Tongue (tissue), 3 donors: ENCODE measurements at places on chromosomes 2 and 18.

DNA sequence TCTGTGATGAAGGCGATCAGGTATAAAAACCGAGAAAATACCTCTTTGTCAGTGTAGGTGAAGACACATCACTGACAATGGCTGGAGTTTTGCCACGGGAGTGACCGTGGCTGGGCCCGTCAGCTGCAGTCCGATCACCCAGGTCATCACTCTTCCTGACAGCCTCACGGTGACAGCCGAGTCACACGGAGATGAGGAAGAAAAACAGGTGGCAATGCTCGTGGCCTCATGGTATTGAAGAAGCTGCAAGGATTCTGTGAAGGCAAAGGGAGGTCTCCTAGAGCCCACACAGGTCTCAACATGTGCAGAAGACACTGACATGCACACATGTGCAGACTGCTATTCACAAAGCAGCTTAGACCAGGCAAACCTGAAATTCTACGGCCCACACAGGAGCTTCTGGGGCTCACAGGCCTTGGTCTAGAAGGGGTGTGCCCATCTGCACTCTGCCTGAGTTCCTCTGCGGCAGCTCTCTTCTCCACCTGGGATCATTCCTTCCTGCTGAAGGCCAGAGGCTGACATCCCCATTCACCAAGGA lies 7.4 kb downstream of the COPS9 start:
- DNase-seq = peak; percentile 63

DNA sequence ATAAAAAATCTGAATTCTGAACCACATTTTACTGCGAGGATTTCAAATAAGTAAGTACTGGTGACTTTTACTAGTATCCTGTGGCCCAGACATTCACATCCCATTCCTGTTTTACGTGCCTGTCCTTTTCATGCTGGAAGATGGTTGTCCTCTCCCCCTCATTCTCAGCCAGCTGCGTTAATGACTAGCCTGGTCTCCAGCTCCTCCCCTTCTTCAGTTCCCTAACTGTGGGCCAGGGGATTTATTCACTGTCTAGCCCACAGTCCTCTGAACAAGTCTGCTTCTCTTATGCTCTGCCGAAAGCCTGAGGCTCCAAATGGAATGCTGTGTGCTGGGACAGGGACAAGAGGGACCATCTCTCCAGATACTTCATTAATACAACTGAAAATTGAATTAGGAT lies 373.9 kb downstream of the PTPRM start:
- peak; percentile 4 for DNase-seq

- DNase-seq = peak; percentile 12
Measured at GRCh38 chr2:232300894-232301387, 77.6 kb upstream of the ALPP start.

DNA sequence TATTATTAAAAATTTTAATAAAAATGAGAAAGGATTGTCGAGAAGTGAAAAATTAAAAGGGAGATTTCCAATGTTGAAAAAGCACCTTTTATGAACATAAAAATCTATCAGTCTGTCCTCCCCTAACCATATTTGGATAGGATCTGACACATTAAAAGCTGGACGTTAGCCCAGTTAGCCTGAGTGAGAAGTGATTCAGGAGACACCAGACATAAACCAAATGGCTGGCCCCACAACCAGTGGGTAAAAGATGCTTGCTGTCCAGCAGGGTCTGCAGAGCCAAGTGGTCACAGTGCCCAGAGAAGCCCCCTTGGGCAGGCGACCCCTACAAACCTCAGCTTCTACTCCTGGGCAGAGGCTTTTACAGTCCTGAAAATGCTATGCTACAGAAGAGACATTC lies 253.8 kb upstream of the LYPD1 start:
- peak; percentile 38 for DNase-seq

GRCh38 chr2:60676706-60677330 lies 79.2 kb upstream of the PAPOLG start:
- no peak for DNase-seq

DNA sequence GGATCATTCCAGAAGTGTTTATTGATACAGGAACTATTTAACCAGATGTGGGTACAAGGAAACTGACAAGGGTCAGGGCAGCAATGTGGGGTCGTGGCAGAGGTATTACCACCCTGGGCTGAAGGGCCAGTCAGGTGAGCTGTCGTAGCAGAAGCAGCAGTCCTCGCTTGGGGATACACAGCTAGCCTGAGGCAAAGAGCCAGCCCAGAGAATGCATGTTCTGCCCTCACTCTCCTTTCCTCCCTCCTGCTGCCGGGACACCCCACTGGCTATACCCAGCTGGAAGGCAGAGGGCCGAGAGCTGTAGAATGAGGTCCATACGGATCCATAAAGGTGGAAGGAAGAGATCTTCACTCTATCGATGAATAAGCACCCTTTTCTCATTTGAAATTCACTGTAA lies 32.2 kb upstream of the GBX2 start:
- DNase-seq = no peak

- peak; percentile 5 for DNase-seq
Measured at GRCh38 chr2:51697095-51697494, 665.2 kb upstream of the NRXN1 start.

DNA sequence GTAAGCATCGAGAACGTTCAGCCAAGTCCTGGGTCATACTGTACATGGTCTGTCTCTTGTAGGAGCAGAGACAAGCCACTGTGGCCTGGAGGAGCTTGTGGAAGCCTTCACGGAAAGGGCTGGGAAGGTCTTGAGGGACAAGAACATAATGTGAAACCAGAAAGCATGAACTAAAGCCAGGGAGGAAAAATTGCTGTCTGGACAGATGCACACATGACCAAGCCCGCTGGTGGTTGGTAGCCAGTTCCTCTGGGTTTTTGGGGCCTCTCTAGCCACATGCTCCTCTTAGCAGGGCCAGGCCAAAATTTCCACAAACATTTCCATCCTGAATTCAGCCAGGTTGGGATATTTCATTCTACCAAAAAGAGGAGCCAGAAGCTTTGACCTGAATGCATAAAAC lies 196.2 kb upstream of the SIX2 start:
- no peak for DNase-seq

- no peak for DNase-seq
Measured at GRCh38 chr2:241312082-241312481, 3.4 kb downstream of the HDLBP start.

DNA sequence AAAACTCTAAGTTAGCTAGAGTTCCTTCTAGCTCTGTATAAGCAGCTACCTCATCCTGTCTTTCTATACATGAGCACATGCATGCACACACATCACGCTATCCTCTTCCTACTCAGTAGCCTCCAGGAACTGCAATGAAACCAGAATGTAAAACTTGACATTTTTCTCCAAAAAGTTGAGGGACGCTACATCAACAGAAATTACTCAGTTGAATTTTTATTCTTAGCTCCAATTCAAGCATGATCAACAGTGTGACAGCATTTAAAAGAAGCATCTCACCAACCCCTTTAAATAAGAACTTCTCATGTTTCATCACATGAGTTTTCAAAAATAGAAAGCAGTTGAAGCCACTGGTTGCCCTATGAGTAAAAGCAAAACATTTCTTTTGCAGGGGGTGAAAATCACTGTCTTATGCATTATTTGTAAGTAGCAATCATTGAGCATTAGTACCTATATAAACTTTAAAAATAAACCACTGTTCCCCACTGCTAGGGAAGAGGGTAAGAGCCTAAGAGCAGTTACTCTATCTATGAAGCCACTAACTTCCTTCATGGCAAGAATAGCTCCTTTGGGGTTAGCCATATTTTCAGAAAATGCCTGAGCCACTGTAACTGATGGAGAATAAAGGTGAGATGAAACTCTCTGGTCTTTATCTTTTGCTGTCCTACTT lies 77.9 kb upstream of the ARL5A start:
- peak; percentile 25 for DNase-seq

- no peak for DNase-seq
Measured at GRCh38 chr2:46369783-46370182, 72.6 kb downstream of the EPAS1 start.

DNA sequence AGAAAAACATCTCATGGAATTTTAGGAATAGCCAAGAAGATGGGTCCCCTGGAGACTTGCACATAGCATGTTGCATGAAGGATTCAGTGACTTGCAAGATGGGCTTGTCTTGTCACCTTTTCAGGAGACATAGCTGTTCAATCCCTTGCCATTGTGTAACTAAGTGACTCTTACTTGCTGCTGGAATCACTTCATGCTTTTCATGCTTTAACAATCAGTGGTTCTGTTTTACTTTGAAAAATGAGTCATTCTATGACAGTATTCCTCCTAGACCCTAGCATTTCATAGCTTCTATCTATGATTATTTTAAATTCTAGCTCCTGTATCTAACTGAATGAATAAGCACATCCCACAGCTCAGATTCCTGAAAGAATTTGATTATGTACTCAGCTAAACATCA lies 2.8 kb downstream of the KYNU start:
- no peak for DNase-seq

DNA sequence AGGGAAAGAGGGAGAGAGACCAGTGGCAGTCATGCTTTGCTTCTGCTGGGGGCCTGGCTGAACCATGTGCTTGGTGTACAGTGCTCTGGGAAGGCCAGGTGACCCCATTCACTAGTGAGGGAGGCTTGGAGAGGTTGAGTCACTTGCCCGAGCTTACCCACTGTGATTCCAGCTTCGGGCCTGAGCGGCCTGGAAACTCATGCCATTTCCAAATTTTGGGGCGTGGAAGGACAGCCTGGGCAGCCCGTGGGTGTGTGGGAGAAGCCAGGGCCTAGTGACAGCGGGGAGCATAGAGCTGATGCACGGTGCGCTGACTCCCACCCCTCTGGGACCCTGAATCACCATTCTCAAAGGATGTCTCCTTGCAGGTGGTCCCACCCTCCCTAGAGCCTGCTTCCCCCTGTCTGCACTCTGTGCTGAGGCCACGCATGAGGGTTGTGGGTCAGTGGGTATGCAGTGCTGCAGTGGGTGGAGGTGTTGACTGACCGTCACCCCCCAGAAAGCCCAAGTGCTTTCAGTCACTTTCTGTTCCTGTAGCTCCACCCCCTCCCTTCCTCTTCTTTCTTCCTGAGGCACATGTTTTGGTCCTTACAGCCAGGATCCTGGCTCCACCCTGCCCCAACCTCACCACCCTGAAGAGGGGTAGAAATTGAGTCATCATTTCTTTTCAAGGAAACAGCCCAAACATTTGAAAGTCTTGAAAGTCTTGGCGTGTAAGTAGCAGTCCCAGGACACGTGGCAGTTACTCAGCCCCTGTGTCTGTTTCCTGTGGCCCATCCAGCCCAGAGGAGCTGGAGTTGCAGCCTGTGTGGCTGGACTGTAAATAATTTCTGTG lies 69.3 kb upstream of the MCFD2 start:
- no peak for DNase-seq

- DNase-seq = no peak
Measured at GRCh38 chr2:207683879-207684627, 27.4 kb upstream of the CCNYL1 start.

- peak; percentile 92 for DNase-seq
Measured at GRCh38 chr2:64988420-64989125, 626 bp upstream of the SLC1A4 start.

- DNase-seq = no peak
Measured at GRCh38 chr2:120053891-120054290, 41.0 kb downstream of the EPB41L5 start.

GRCh38 chr18:76051396-76052226 lies 443.4 kb downstream of the ZNF516 start:
- peak; percentile 9 for DNase-seq

GRCh38 chr18:43211059-43211458 lies 66.2 kb downstream of the SYT4 start:
- peak; percentile 3 for DNase-seq

- DNase-seq = no peak
Measured at GRCh38 chr2:231280846-231281245, 82.4 kb downstream of the ARMC9 start.

DNA sequence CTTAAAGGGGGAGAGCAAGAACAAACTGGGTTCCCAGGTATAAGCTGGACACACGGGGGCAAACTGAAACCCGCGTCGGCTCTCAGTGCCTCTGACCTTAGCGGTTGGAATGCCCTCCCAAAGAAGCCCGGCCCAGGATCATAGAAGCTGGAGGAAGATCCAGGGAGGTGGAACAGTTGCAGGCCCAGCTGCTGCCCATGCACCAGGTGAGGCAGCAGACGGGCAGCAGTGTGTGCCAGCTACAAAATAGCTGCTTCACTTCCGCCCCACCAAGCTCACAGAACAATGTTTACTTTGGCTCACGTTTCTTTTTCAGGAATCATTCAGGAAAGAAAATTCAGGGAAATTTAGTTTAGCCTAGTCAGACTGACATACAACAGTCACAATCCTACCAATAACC lies 3.9 kb upstream of the ERMN start:
- peak; percentile 16 for DNase-seq

DNA sequence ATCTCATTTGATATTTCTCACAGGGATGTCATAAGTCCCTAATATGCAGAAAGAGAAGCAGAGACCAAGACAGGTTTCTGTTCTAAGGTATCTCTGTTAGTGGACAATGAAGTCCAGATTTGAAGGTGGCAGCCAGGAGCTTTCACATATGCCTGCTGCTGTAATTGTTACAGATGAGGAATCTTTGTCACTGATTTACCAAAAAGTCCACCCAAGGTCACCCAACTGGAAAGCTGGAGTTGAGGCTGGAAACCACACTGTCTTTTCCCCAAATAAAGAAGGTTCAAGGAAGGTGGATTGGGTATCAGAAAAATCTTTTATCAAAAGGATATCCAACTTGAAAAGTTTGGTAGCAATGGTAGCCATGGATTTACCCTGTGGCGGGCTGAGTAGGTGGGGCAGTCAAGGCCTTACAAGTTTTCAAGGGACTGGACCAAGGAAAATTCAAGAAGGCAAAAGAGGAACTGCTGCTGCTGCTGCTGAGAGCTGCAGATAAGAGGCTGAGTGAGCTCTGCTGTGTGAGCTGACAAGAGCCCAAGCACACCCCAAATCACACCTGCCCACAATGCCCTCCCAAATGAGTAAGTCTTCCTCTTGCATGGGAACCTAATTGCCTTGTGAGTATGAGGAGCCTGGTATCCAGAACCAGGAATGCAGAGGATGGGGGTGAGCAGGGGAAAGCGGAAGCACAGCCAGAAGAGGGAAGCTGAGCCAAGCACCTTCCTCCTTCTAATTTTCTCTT lies 241.2 kb downstream of the ANAPC1 start:
- DNase-seq = no peak

DNA sequence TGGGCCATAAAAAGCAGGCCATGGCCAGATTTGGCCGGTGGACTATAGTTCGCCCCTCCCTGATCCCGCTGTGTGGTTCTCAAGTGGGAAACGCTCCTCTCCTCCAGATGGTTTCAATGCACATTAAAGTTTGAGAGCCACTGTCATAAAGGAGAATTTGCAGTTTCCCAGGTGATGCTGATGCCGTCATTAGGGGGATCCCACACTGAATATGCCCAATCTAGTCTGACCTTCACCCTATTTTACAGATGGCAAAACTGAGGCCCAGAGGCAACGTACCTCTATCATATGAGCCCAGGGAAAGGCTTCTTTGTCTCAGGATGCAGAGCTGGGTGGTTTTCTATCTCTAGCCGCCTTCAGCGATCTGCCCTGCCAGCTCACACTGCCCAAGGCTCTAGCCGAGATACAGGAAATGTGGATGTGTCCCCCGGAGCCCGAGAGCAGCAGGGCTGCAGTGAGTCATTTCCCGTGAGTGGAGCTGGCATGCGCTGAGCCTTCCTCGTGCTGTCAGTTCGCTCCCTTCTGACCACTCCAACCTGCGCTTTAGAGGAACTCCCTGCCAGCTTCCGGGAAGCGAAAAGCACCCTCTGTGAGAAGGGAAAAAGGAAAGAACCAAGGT lies 116.2 kb downstream of the SMAD7 start:
- DNase-seq = peak; percentile 28

GRCh38 chr2:206263959-206264603 lies 10.4 kb upstream of the ZDBF2 start:
- DNase-seq = no peak
